Activated CD8-positive, alpha-beta T cell treated with anti-CD3 and anti-CD28 coated beads for 36 hours (primary cell): ENCODE measurements at places on chromosomes 11 and 22. TPM values are rescaled to one million over a fixed set of nuclear protein-coding genes. Genes with fewer than 3 reads are reported as not detected.

The CCDC73 gene
- not detected for total RNA-seq

The OR52I1 gene
- not detected for total RNA-seq

GRCh38 chr11:64754919-64755662 is 4.7 kb downstream of the PYGM start:
- peaks cover 14% of the 10 kb centered on the region for H3K4me1 ChIP-seq
- no peak for DNase-seq
- no peak overlapping the region for H3K27ac ChIP-seq
- peaks cover 8% of the 10 kb centered on the region for H3K36me3 ChIP-seq
- H3K4me3 ChIP-seq = no peak overlapping the region
- H3K27me3 ChIP-seq = no peaks in the 10 kb centered on the region

- DNase-seq = peak; percentile 97
- peaks cover 36% of the 10 kb centered on the region for H3K36me3 ChIP-seq
- peak overlapping the region; percentile 87 for H3K4me3 ChIP-seq
- H3K4me1 ChIP-seq = peaks cover 86% of the 10 kb centered on the region
Observed at GRCh38 chr22:37121887-37122591, 12.5 kb upstream of the TMPRSS6 start.

- H3K27me3 ChIP-seq = peaks cover 4% of the 10 kb centered on the region
- H3K27ac ChIP-seq = no peak overlapping the region
- no peaks in the 10 kb centered on the region for H3K36me3 ChIP-seq
- no peaks in the 10 kb centered on the region for H3K4me1 ChIP-seq
Observed at GRCh38 chr11:33669598-33670249, 30.9 kb downstream of the C11orf91 start.

The FAM111A gene
- total RNA-seq = 74.5 TPM

The SIRT3 gene
- 27.7 TPM for total RNA-seq

DNA sequence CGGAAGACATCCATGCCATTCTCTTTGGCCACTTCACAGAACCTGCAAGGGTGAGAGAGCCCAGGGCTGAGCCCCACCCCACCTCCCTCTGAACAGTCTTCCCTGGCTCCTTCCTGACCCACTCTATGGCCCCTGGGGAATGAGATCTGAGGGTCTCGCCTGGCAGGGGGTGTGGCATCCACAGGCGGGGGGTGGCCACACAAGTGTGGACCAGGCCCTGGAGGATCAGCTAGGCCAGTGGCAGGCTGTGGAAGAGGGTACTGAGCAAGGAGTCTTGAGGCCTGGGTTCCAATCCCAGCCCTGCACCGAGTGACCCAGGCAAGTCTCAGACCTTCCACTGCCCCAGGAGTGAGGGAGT is 5.6 kb upstream of the LRFN4 start:
- peaks cover 14% of the 10 kb centered on the region for H3K4me1 ChIP-seq
- H3K4me3 ChIP-seq = no peak overlapping the region
- no peaks in the 10 kb centered on the region for H3K27me3 ChIP-seq
- no peaks in the 10 kb centered on the region for H3K36me3 ChIP-seq
- no peak overlapping the region for H3K27ac ChIP-seq
- DNase-seq = no peak

DNA sequence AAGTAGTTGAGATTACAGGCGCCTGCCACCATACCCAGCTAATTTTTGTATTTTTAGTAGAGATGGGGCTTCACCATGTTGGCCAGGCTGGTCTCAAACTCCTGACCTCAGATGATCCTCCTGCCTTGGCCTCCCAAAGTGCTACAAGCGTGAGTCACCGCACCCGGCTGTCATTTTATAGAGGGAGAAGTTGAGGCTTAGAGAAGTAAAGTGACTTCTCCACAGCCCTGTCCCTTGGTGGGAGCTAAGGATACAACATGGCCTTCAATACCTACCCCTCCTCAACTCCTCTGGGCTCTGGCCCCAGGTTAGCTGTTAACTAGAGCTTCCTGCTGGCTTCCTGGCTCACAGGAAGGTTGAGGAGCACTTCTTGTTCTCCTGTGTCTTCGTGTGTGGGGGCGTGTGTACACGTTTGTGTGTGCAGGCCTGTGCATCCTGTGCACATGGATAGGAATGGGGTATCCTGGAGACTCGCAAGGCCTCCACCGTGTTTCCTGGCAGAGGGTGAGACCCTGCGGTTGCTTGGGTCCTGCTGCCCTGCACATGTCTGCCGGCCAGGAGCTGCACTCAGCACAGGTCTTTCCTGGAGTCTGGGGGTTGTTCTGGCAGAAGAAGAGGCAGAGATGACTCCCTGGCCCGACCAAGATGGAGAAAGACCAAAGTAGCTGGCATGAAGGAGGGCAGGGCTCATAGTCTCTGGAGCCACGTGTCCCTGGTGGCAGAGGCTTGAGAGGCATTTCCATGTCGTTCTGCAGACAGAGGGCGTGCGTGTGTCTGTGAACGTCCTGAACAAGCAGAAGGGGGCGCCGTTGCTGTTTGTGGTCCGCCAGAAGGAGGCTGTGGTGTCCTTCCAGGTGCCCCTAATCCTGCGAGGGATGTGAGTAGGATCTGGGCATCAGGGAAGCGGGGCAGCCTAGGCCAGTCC is 2.4 kb downstream of the SIDT2 start:
- H3K27me3 ChIP-seq = no peaks in the 10 kb centered on the region
- no peaks in the 10 kb centered on the region for H3K36me3 ChIP-seq
- peak; percentile 86 for DNase-seq
- peak overlapping the region; percentile 1 for H3K27ac ChIP-seq

DNA sequence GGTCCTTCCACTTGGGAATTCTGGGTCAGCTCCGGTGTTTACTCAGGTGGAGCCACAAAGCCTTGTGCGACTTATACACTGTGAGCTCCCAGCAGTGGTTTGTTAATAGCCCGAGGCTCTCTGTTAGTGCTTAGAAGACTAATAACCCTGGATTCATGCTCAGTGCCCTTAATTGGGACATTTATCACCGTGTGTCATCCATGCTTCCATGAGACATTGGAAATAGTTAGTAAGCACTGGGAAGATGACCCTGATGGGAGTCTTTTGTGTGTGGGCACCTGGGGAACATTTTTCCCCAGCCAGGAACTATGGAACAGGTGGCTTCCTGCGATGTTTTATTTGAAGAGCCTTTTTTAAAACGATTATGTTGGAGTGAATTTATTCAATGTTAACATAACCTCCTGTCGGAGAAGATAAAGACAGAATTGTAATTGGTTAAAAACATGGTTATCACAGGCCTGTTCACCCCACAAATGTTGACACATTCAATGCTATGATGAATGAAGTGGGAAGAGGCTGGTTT is 188.9 kb downstream of the MYO18B start:
- peaks cover 8% of the 10 kb centered on the region for H3K27me3 ChIP-seq
- H3K4me1 ChIP-seq = no peaks in the 10 kb centered on the region
- H3K36me3 ChIP-seq = no peaks in the 10 kb centered on the region
- no peak for DNase-seq
- H3K4me3 ChIP-seq = no peak overlapping the region

The ISX gene
- not detected for total RNA-seq

The MDK gene
- total RNA-seq = 4.9 TPM

DNA sequence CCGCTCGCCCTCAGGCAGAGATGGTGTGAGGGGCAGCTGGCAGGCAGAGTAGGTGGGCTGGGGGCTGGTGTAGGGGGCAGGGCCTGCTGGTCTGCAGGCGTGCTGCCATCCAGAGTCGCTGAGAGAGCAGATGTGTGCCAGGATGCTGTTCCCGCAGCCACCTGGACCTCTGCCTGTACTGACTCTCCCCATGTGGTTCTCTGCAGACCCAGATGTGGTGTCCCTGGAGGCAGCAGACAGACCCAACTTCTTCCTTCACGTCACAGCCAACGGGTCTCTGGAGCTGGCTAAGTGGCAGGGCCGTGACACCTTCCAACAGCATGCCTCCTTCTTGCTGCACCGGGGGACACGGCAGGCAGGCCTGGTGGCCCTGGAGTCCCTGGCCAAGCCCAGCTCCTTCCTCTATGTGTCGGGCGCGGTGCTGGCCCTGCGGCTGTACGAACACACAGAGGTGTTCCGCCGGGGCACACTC is 58.6 kb downstream of the OTOG start:
- no peak overlapping the region for H3K27ac ChIP-seq
- no peak overlapping the region for H3K4me3 ChIP-seq

DNA sequence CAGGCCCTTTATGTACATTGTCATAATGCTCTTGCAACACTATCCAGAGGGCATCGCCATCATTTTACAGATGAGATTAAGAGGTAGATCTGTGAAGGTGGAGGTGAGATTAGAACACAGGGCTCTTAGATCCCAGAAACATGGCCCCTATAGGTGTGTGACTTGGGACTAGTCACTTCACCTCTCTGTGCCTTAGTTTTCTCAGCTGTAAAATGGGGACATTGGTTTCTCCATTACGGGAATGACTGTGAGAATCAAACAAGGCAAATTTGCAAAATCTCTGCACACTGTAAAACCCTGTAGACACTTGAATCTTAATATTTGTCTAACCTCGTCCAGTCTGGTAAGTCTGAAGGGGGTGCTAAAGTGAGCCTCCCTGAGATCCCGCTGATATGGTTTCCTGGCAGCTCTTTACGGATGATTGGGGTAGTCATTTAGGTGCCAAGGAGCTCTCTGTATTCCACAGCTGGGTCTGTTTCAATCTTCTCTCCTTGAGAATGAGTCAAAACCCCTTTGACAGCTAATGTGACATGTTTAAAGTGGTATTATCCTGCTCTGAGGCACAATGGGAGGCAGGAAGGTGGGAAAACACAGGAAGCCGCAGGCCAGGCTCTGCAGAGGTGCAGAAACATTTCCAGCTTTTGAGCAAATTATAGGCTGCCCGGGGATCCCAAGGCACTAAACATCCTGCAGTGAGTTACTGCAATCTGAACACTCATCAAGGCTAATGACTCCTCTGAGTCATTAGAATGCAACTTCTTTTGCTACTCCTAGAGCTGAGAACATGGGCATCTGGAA is 140.8 kb downstream of the CCDC81 start:
- H3K27me3 ChIP-seq = peaks cover 2% of the 10 kb centered on the region
- DNase-seq = no peak
- no peak overlapping the region for H3K4me3 ChIP-seq
- H3K27ac ChIP-seq = no peak overlapping the region
- H3K36me3 ChIP-seq = no peaks in the 10 kb centered on the region

GRCh38 chr11:87256694-87257340 is 219.1 kb downstream of the TMEM135 start:
- no peak overlapping the region for H3K27ac ChIP-seq
- DNase-seq = no peak
- H3K4me1 ChIP-seq = peaks cover 20% of the 10 kb centered on the region
- H3K36me3 ChIP-seq = peaks cover 3% of the 10 kb centered on the region

The IFITM1 gene
- 304 TPM for total RNA-seq
